ENCODE measurements at places on chromosomes 6 and 20.
A peak's percentile ranks its signal among the peaks of the same experiment; 100 is the strongest.

DNA sequence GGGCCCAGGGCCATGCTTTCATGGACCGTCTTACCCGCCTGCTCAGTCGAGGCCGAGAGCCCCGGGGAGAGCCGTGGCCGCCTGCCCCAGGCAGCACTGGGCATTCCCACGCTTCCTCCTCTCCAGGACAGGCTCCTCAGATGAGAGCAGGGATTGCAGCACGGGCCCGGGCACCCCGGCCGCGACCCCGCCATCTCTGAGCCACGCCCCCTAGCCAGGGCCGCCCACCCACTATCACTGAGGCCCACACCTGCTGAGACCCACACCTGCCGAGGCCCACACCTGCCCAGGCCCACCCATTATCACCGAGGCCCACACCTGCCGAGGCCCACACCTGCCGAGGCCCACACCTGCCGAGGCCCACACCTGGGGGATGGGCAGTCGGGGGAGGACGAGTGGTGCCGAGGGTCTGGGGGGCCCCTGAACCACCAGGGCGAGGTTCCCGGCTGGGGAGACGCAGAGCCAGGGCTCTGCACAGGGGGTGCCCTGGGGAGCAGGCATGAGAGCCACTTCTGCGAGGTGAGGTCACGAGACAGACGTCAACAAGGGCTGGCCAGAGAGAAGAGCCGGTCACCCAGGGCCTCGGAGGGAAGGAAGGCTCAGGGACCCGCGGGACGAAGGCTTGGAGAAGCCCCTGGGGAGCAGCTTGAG, 235.6 kb downstream of the ERMARD start:
- no peak for DNase-seq

GRCh38 chr6:47787620-47788497, 6.0 kb downstream of the OPN5 start:
- DNase-seq, result peak; percentile 30

GRCh38 chr6:96563853-96564252, 925 bp downstream of the FHL5 start:
- no peak for DNase-seq

GRCh38 chr6:118667988-118668387, 16.6 kb upstream of the CEP85L start:
- no peak for DNase-seq
